ENCODE measurements at places on chromosomes 16 and 17. TPM values are rescaled to one million over a fixed set of nuclear protein-coding genes. Genes with fewer than 3 reads are reported as not detected.

TEKT1 gene
- not detected for total RNA-seq

EVI2B gene
- 7.8 TPM for total RNA-seq

SLC5A11 gene
- 2.4 TPM for total RNA-seq

APPBP2 gene
- total RNA-seq = 31.0 TPM

PPY gene
- total RNA-seq = 1.5 TPM

TXNDC11 gene
- total RNA-seq = 52.3 TPM

SLC13A2 gene
- total RNA-seq = 14.9 TPM

RDM1 gene
- 1.3 TPM for total RNA-seq
